ENCODE measurements at places on chromosomes 1 and 21.

- DNase-seq, result no peak
Observed at GRCh38 chr1:43021547-43022474, 63.1 kb upstream of the SLC2A1 start.

- no peak for DNase-seq
Observed at GRCh38 chr1:47562799-47563198, 125.0 kb downstream of the FOXD2 start.

- DNase-seq, result no peak
Observed at GRCh38 chr1:246063013-246063616, 444.0 kb downstream of the SMYD3 start.

- no peak for DNase-seq
Observed at GRCh38 chr1:26078286-26079177, 11.1 kb upstream of the TRIM63 start.

DNA sequence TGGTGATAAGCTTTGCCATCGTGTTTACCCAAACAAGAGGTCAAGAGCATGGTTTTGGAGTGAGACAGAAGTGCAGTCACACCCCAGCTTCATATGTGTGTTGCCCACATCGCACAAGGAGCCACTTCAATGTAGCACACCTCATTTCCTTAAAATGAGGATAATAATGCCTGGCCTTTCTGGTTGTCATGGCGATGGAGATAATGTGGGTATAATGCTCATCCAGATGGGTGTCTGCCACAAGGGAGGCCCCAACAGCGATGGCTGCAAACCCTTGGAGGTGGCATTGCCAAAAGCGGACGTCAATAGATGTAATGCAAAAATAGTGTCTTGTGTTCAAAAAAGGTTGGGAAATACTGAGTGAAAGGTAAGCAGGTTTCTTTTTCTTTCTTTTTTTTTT lies 83.1 kb upstream of the AJAP1 start:
- no peak for DNase-seq

GRCh38 chr1:167064621-167065020 lies 25.6 kb downstream of the GPA33 start:
- no peak for DNase-seq

DNA sequence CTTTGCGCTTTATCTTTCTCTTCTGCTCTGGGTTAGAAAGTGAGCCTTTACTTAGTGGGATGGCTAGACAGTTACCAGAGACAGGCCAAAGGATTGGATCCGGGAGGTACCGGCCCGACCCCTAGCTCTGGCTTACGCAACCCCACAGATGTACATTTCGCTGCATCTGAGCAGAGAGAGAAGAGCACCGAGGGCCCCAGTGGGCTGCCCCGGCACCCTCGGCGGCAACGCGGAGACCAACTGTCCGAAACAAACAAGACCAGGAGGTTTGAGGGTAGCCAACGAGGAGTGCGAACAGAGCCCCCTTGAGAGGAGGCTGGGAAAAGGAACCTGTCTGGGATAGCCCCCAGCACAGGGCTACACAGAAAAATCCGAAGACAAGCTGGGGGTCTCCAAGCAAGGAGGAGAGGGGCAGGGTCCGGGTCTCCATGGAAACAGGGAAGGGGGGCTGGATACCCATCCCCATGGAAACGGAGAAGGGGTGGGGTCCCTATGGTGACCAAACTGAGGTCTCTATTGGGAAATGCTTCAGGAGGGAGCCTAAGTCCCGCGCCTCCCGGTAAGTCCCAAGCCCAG lies 373 bp downstream of the MTF1 start:
- DNase-seq, result peak; percentile 13

DNA sequence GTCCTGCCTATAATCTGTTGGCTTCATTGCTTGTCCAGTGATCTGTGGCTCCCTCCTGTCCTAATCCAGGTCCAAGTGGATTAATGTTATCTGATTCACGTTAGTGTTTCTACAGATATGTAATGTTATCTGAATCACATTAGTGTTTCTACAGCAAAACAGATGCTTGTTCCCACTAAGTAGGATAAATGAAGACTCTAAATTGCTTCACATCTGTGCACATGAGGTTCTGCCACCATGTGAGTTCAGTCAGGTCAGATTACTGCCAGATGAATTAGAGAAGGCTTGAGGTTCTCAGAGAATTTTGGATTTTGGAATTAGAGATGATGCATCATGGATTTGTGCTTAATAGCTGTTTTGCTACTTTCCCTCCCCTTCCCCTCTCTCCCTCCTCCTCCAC lies 13.2 kb downstream of the DISC1 start:
- peak; percentile 77 for DNase-seq

DNA sequence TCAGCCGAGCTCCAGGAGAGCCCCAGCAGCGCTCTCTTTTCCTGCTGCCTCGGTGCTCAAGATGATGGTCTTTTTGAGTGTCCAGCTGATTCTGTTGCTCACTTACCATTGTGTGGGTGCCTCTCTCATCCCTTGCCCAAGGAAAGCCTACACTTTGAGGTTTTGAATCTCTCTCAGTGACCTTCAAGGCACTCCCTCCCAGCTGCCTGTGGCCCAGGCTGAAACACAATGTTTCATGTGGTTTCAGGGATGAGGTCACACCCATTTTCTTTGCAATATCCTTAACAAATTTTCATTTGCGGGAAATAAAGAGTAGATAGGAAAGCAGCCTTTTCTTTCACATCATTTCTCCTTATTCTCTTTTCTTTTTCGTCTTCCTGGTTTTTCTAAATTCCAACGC lies 12.6 kb upstream of the MRPS14 start:
- peak; percentile 6 for DNase-seq

DNA sequence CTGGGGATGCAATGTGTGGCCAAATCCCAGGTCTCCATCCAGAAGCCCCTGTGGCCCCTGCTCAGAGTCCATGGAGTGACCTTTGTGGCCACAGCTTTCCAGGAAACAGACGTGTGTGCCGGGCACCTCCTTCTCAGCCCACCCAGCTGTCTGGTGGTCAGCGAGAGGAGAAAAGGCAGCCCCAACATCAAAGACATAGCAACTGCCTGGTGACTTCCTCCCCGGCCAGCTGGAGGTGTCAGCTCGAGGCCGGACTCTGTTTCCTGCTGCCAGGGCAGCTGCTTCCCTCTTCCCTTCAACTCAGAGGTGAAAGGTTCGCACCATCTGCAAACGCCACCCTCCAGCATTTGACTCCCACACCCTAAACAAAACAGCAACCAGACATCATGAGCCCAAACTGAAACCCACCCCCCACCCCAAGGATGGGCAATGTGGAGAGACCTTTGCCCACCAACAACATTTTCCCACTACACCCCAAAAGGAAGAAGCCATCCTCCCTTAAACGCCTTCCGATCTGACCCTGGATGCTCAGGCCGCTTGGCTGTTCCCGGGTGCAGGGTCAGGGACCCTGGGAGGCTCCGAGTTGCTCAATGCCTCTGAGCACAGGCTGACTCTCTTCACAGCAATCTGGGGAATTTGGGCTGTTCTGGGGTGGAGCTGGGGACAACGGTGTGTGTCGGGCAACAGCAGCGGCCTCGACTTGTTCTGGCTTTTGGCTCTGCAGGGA lies 162.3 kb downstream of the PSMG1 start:
- peak; percentile 41 for DNase-seq

GRCh38 chr1:175978476-175978875 lies 228.6 kb downstream of the COP1 start:
- no peak for DNase-seq
